ENCODE measurements at places on chromosomes 11 and 22. TPM values are rescaled to one million over a fixed set of nuclear protein-coding genes. Genes with fewer than 3 reads are reported as not detected.

Gene MAP6
- 0.73 TPM for total RNA-seq

Gene POU2AF1
- total RNA-seq: not detected

Gene ANO1
- not detected for total RNA-seq

Gene CRYBB2
- not detected for total RNA-seq

Gene OR5A1
- not detected for total RNA-seq

Gene TIMM10
- total RNA-seq: 30.9 TPM

Gene NAV2
- 29.8 TPM for total RNA-seq

Gene LARGE2
- not detected for total RNA-seq

Gene CABP4
- not detected for total RNA-seq

Gene HSPB2
- total RNA-seq: 0.20 TPM

Gene NCAM1
- total RNA-seq: 0.37 TPM

Gene TMEM45B
- total RNA-seq: not detected

Gene LRRC56
- 0.37 TPM for total RNA-seq

Gene ZDHHC13
- total RNA-seq: 5.5 TPM

Gene BACE1
- total RNA-seq: 24.6 TPM

Gene TMEM151A
- 0.20 TPM for total RNA-seq

Gene CHKB
- 22.5 TPM for total RNA-seq

Gene NLRP14
- 0.20 TPM for total RNA-seq

Gene NRIP3
- total RNA-seq: 4.0 TPM

Gene AMOTL1
- total RNA-seq: 27.2 TPM

Gene LUZP2
- total RNA-seq: under 0.01 TPM

Gene OR9I1
- total RNA-seq: not detected

Gene PRG3
- not detected for total RNA-seq

Gene DLG2
- total RNA-seq: 0.98 TPM

Gene P2RX6
- under 0.01 TPM for total RNA-seq

Gene GRIA4
- total RNA-seq: not detected

Gene DCPS
- total RNA-seq: 18.4 TPM

Gene APOL6
- 16.2 TPM for total RNA-seq

Gene CHADL
- 0.37 TPM for total RNA-seq

Gene DKK3
- 11.1 TPM for total RNA-seq

Gene CCDC15
- total RNA-seq: 3.3 TPM

Gene TXNRD2
- 20.9 TPM for total RNA-seq

Gene MS4A3
- not detected for total RNA-seq

Gene NUP98
- total RNA-seq: 191 TPM

Gene PHLDA2
- total RNA-seq: 13.3 TPM

Gene ALDH3B2
- total RNA-seq: not detected

Gene ANKK1
- total RNA-seq: not detected

Gene IGSF22
- under 0.01 TPM for total RNA-seq

Gene PGM2L1
- total RNA-seq: 1.1 TPM

Gene RASSF10
- total RNA-seq: not detected

Gene MS4A1
- not detected for total RNA-seq

Gene MMP11
- 2.9 TPM for total RNA-seq

Gene HSCB
- 16.5 TPM for total RNA-seq

Gene CHRDL2
- not detected for total RNA-seq

Gene PTPRCAP
- total RNA-seq: 1.1 TPM

Gene PIH1D2
- total RNA-seq: 2.2 TPM

Gene ANO5
- not detected for total RNA-seq

Gene KCNK4
- not detected for total RNA-seq

Gene NTM
- total RNA-seq: 2.6 TPM

Gene SERPING1
- 48.9 TPM for total RNA-seq

Gene DUSP8
- total RNA-seq: 0.20 TPM

Gene GRK3
- 1.8 TPM for total RNA-seq

Gene CELSR1
- 1.1 TPM for total RNA-seq

Gene F2
- not detected for total RNA-seq

Gene OR6T1
- not detected for total RNA-seq

Gene LRRC74B
- total RNA-seq: not detected

Gene A4GALT
- 41.2 TPM for total RNA-seq

Gene IGLL5
- not detected for total RNA-seq
